ENCODE measurements at places on chromosomes 3 and 15.
A peak's percentile ranks its signal among the peaks of the same experiment; 100 is the strongest.

DNA sequence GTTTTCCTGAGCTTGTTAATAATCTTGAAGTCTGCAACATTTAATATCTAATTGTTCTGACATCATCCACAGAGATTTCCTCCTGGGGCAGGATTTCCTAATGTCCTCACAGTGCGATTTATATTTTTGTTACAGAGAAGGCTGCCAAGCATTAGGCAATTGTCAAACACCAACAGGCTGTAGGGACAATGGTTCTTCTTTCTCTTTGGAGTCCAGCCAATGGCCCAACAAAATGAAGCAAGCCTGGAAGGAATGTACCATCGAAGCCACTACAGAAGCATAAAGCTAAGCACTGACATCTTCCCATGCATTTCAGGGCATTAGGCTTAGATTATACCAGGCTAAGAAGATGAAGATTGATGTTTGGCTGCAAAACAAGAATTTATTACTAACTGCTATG is 173.0 kb upstream of the FRMD4B start:
- no peak for DNase-seq

GRCh38 chr3:195697582-195698324 is 23.0 kb upstream of the MUC20 start:
- DNase-seq: no peak

DNA sequence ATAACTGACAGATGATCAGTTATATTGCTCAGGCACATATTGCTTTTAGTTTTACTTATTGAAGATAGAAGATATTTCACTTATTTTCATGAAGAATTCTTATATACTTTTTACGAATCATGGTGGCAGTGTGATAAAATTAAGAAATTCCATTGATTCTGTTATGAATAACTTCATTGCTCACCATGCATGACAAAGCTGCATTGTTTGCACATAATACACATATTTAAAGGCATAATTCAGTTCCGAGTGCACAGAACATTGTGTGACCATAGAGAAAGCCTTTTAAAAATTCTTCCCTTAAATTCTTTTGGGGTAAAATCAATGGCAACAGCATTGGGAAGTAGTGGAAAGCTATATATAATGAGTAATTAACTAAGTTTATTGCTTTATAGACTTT is 82.5 kb upstream of the NAALADL2 start:
- no peak for DNase-seq

GRCh38 chr3:59779260-59779659 is 729.4 kb upstream of the CFAP20DC start:
- DNase-seq: no peak

GRCh38 chr15:99165020-99165790 is 60.3 kb downstream of the SYNM start:
- DNase-seq: no peak

- DNase-seq: no peak
These were observed 246.1 kb downstream of the TBL1XR1 start for GRCh38 chr3:176951144-176951543.

DNA sequence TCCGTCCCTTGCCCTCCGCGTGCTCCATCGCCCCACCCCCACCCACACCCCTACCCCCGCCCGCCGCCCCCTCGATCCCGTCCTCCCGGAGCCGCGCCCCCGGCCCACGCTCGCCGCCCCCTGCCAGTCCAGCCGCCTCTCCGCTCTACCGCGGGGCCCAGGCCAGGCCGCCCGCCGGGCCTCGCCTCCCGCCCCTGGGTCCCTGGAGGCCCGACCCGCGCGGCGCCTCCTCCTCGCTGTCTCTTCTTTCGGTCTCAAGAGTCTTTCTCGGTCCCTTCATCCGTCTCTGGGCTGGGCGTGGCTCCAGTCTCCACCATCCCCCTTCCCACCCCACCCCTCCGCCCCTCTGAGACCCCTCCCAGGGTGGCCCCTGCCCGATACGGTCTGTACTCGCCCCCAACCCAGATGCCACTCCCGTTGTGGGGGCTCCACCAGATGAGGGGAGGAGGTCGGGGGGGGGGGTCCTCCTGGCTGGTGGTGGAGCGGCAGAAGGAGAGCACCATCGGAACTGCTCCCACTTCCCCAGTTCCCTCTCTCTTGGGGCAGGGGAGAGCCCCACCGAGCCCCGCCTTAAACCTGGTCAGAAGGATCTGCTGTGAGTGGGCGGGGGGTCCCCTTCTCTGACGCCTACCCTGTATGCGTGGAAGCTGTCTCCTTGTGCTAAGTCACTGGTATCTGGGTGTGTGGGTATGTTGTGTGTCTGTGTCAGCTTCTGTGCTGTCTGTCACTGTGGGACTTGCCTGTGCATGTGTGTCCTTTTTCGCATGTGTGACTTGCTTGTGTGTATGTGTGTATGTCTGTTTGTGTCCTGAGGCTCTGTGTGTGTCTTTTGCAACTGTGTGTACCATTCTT is 1.0 kb downstream of the PRKCD start:
- peak; percentile 78 for DNase-seq

DNA sequence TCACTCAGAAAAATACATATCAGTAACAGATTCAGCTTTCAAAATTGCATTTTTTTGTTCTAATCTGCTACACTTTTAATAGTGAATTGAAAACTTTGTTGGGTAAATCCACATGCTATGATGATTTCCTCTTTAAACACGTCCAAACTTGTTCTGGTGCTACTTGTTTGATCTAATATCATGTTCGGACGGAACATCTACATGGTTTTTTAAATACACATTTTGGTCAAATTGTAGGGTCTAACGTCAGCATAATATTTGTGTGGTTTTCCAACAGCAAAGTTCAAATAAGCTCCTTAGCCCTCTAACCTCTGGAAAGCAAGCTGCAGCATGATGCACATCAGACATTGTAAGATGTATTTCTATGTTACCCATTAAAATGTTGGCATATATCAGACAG is 98.5 kb upstream of the OSTN start:
- no peak for DNase-seq

- DNase-seq: no peak
These were observed 68.4 kb upstream of the CD96 start for GRCh38 chr3:111473550-111473949.

- DNase-seq: no peak
These were observed 54.0 kb upstream of the EIF1B start for GRCh38 chr3:40255532-40255931.

- no peak for DNase-seq
These were observed 211.9 kb upstream of the GOLGA6L4 start for GRCh38 chr15:84023636-84024035.

DNA sequence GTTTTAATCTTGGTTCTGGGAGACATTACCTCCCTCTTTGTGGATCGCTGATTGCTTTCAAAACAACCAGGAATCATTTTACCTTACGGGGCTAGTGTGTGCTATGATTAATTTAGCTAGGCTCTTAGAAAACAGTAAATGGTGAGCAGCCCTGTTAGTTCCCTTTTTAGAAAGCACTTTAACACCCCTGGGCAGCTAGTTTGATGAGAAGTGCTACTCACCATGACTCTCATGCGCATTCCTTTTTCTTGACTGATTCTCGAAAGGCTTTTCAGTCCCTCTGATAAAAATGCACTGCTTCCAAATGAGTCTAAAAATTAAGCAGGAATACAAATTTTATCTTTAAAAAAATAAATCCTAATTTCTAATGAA is 75.3 kb upstream of the LEKR1 start:
- DNase-seq: no peak

- no peak for DNase-seq
These were observed 14.5 kb downstream of the TMEM41A start for GRCh38 chr3:185484296-185484695.

- no peak for DNase-seq
These were observed 68.4 kb upstream of the NR2F2 start for GRCh38 chr15:96262097-96262496.

GRCh38 chr3:132979606-132980005 is 58.6 kb upstream of the TMEM108 start:
- no peak for DNase-seq

- DNase-seq: no peak
These were observed 6.9 kb downstream of the INAFM2 start for GRCh38 chr15:40330368-40330836.

- DNase-seq: no peak
These were observed 377.7 kb upstream of the RBMS3 start for GRCh38 chr3:28903171-28903601.

GRCh38 chr3:147389717-147390116 is 16.6 kb downstream of the ZIC4 start:
- DNase-seq: no peak

- no peak for DNase-seq
These were observed 15.1 kb upstream of the SNRPA1 start for GRCh38 chr15:101310161-101310480.

DNA sequence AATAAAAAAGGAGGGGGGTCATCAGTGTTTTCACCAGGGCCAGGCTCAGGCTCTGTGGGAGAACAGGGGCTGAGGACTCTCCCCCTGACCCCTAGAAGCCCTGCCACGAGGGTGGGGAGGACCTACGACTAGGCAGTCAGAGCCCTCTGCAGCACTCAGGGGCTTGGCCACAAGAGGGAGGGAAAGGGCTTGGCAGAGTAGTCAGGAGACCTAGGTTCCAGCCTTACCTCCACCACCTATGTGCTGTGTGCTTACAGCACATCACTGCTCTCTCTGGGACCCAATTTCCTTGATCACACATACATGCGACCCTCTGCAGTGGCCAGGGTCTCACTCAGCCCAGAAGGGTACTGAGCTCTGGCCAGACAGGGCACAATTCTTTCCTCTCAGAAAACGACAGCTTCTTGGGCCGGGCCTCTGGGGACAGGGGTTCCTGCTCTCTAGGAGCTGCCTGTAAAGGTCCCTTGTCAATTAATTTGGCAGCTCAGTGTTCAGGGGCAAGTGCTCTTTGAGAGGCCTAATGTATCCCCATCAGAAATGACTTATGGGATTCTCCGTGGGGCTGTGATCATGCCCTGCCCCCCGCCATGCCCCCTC is 16.4 kb upstream of the SKIC8 start:
- DNase-seq: no peak

- DNase-seq: no peak
These were observed 67.9 kb upstream of the TNFSF10 start for GRCh38 chr3:172591125-172591605.

GRCh38 chr3:140165781-140166180 is 230.8 kb downstream of the CLSTN2 start:
- DNase-seq: no peak

- no peak for DNase-seq
These were observed 27.9 kb upstream of the TGFBR2 start for GRCh38 chr3:30578479-30578878.

GRCh38 chr3:186525369-186526255 is 18.6 kb downstream of the CRYGS start:
- DNase-seq: no peak

DNA sequence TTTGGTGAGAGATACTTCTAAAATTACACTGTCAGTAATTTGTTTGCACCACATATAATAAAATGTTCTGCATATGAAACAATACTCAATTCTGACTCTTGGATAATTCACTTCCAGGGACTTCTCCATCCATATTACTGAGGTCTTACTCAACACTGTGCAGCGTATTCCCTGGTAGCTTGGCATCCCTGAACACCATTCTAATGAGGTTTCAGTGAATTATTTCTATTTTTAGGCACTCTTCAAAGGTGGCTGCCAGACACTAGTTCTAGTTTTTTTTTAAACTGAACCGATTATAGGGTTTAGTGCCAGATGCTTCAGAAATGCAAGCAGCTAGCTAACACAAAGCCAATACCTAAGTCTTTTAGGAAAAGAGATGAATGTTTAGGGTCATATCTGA is 283.3 kb downstream of the FEZF2 start:
- no peak for DNase-seq

DNA sequence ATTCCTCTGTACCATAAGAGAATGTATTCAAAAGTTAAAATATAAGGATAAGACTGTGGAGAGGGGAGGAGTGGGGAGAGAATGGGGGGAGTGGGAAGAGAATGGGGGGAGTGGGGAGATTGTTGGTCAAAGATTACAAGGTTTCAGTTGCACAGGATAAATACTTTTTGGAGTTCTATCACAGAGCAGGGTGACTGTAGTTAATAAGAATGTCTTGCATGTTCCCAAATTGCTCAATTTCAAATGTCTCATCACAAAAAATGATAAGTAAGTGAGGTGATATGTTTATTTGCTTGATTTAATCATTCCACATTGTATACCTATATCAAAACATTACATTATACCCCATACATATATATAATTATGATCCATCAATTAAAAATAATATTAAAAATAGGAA is 23.0 kb upstream of the MEF2A start:
- DNase-seq: no peak

GRCh38 chr3:66378256-66378655 is 122.6 kb downstream of the LRIG1 start:
- peak; percentile 70 for DNase-seq

- no peak for DNase-seq
These were observed 39.0 kb upstream of the CPNE4 start for GRCh38 chr3:132073771-132074170.

DNA sequence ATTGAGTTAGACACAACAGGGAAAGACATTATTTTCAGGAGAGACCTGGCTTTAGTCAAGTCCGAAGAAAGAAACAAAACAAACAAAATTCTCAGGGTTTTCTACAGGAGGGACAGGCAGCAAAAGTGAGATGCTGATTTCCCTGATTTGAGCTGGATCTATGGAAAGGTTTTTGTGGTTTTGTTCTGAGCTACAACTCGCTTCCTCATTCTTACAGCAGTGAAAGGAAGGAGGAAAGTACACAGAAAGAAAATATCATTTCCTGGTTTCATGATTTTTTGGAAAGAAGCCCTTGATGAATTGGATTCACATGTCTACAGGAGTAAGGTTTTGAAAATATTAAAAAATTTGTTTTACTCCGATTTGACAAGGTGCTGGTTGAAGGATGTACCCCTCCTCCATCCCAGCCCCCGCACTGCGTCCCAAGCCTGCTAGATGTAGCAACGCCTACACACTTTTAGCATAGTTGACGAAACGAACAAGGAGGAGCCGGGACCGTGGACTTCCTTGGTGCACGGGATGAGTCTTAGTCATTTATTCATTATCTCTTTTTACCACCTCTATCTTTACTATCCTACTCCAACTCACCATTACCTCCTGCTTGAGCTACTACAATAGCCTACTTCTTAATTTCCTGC is 10.8 kb downstream of the PRICKLE2 start:
- DNase-seq: no peak

DNA sequence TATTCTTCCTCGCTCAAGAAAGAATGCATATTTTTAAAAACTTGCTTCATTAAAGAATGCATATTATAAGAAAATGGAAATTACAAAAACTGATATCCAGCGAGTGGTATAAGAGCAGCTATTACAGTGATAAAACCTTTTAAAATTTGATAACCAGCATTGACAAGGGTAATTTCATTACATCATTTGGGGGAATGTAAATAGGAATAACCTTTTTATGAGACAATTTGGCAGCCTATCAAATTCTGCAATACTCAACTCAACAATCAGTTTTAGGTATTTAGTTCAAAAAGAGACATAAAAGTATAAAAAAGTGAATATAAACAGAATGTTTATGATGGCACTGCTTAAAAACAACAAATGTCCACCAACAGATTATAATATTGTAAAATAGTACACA is 35.4 kb downstream of the MAP4 start:
- DNase-seq: no peak
